ENCODE measurements at places on chromosomes 5 and 9.
A peak's percentile ranks its signal among the peaks of the same experiment; 100 is the strongest.

GRCh38 chr5:15757103-15757502 lies 257.1 kb downstream of the FBXL7 start:
- no peak for DNase-seq

GRCh38 chr5:144103611-144104485 lies 66.6 kb downstream of the YIPF5 start:
- DNase-seq, result no peak

- no peak for DNase-seq
Measured at GRCh38 chr9:86485359-86485758, 131.1 kb upstream of the TUT7 start.

DNA sequence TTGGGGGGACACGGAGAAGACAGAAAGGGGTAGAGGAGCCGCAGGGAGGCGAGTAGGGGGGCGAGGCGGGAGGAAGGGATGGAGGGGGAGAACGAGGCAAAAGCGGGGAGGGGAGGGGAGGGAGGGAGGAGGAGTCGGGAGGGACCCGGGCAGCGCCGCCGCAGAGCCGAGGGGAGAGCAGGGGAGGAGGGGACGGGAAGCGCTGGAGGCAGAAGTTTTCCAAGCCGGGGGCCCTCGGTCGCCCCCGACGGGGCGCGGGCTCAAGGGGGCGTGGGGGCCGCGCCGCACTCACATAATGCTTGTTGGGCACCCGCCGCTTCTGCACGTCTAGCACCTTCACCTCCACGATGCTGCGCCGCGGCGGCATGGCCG lies 353 bp downstream of the SH3PXD2B start:
- DNase-seq, result peak; percentile 58

- DNase-seq, result no peak
Measured at GRCh38 chr9:125700791-125701190, 6.2 kb downstream of the MAPKAP1 start.

- no peak for DNase-seq
Measured at GRCh38 chr5:106363578-106363977, 1307.2 kb downstream of the EFNA5 start.

- no peak for DNase-seq
Measured at GRCh38 chr5:153746440-153746839, 256.0 kb downstream of the GRIA1 start.

GRCh38 chr9:124890179-124890578 lies 28.2 kb downstream of the ARPC5L start:
- DNase-seq, result no peak

GRCh38 chr9:649128-650074 lies 192.1 kb upstream of the DMRT1 start:
- DNase-seq, result no peak

DNA sequence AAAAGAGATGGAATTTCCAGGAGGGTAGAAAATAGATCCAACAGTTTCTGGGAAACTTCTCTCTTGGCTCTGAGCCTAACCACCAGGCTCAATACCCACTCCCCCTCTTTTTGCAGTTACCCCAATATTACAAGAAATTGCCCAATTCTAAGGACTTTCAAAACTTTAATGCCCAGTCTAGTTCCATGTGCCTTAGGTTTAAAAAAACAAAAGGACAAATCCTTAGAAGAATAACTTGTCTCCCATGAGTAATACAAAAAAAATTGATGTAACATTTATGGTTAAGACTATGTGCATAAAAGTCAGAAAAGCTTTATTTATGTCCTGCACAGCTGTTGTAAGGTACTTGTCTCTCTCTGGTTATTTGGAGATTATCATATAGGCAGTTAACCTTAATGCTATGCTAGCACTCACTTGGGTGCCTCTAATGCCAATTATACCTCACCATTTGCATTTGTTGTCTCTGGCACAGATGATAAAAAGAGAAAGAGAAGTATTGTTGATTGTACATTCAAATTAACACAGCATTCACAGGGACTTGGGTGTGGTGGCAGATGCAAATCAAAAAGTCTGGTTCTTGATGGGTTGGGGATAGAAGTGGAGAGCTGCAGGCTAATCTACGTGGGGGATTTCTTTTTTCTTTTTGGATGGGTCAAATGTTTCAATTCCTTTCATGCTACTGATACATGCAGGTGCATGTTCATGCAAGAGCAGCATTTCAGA lies 159.4 kb downstream of the PIK3R1 start:
- DNase-seq, result no peak

DNA sequence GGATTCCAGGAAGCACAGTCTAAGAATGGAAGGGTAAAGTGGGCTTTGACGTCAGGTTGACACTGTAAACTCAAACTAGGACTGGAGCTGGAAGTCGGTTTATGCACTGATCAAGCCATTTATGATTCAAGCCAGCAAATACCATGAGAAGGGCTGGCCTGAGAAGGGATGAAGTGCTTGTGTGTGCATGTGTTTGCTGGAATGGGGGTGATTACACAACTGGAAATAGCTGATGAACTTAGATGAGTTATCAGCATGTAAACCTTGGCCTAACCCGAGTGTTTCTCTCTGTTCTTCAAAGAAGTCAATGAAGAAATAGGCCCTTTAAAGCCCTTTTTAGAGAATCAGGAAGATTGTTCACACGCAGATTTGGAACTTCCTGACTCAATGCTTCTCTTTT lies 287.6 kb downstream of the RFX3 start:
- DNase-seq, result no peak

DNA sequence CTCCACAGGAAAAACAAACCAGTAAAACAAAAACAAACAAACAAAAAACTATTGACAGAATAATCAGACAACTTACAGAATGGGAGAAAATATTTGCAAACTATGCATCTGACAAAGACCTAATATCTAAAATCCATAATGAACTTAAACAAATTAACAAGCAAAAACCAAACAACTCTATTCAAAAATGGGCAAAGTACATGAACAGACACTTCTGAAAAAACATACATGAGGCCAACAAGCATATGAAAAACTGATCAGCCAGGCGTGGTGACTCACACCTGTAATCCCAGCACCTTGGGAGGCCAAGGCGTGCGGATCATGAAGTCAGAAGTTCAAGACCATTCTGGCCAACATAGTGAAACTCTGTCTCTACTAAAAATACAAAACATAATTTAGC lies 60.1 kb downstream of the KCNV2 start:
- no peak for DNase-seq

DNA sequence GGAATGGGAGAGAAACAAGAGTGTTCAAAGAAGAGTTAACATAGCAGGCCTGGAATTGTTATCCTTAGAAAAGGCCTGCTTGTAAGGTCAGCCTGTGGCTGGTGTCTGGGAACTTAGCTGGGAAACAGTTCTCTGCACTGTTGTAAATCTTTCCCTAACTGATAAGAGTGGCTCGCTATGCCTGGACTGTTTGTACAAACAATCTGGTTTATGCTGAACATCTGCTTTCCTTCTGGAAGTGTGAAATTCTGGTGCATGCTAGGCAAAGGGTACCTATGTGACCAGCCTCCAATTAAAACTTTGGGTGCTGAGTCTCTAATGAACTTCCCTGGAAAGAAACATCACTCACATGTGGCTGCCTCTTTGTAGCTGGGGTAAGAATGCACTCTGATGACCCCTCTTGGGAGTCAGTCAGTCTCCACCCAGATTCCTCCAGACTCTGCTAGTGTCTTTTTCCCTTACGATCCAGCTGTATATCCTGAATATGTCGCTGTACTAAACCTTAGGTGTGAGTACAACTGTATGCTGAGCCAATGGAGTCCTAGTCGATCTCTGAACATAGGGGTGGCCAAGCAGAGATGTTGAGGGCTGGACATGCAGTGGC lies 16.5 kb downstream of the SPARC start:
- DNase-seq, result no peak

GRCh38 chr5:150341331-150341730 lies 16.2 kb upstream of the TCOF1 start:
- peak; percentile 55 for DNase-seq

- no peak for DNase-seq
Measured at GRCh38 chr5:174065528-174066197, 20.2 kb downstream of the NSG2 start.

- DNase-seq, result no peak
Measured at GRCh38 chr5:132635873-132636272, 22.1 kb upstream of the IL13 start.

DNA sequence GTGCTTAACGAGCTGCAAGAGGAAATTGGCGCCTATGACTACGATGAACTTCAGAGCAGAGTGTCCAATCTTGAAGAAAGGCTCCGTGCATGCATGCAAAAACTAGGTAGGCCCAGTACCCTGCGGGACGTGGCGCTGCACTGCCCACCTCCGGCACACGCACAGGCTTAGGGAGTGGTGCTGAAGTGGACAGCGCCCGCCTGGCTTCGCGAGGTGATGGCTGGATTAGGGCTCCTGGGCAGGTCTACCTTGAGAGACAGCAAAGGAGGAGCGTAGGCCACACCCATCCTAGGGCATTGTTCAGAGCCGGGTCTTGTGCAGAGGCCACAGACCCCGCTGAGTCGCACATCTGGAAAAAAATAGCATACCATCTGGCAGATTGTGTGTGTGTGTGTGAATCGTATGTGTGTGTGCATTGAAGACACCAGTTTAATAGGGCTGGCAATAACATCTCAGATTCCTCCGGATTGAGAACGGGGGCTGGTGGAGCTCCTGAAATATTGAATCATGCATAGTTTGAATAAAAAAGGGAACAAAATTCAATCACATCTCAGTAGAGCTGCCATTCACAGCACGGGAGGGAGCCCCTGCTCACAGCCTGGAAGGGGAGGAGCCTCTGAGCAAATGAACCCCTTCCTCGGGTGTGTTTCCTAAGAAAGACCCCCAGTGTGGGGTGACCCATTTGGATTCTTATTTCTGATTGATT lies 11.1 kb downstream of the OLFM1 start:
- no peak for DNase-seq

DNA sequence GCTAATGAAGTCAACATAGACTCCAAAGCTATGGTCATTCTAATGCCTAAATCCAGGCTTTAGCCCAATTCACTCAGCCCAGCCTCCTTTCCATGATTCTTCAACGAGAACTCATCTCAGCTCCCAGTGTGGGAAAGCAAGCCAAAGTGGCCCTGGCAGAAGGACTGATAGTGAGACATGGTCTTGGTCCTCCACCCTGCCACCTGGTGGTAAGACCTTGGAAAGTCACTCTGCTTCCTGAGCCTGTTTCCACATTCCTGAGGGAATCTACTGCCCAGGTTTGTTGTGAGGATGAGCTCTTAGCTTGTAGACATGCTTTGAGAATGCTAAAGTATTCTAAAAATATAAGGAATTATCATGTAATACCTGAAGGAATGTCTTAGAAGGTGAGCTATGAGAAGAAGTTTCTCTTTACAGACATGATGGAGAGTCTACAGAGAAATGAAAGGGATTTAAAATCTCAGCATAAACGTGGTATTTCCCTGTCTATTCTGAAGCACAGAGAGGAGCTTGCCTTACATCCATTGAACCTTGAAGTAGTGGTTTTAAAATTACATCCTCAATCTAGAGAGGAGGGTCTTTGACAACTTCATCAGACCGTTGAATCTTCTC lies 173.5 kb downstream of the TRIM32 start:
- peak; percentile 83 for DNase-seq

DNA sequence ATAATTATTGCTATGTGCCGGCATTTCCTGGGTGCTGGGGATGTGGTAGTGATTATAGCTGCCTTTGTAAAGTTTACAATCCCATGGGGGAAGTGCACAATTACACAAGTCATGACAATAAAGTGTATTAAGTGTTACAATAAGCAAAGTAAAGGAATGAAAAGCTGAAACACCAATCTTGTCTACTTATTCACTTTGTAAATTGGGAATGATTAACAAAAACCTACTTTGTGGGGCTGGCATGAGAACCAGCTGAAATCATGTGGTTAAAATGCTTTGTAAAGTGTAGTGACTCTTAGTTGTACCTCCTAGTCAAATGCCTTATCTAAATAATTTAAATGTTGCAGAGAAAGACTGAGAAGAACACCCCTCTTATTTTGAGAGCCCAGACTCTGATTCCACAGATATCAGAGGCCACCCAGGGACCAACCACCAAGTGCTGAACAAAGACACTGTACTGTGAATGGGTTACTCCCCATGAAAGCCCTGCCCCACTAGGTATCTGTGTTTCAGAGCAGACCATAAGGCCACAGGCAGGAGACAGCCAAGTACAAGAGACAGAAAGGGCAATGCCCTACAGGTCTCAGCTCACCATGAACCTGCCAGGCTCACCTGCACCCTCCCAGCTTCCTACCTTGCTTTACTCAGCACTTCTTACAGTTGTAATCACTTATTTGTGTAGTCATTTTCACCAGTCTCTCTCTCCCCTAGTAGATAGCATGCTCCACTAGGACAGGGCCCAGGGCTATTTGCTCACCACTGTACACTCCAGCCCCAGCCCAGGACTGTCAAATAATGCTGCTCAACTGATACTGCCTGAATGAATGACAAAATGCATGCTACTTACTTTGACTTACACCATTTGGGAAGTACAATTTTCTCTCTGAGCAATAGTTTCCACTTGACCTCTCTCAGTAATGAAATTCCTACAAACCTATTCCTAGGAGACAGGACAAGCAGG lies 101.6 kb upstream of the APC start:
- no peak for DNase-seq

GRCh38 chr5:134506054-134507039 lies 19.1 kb upstream of the JADE2 start:
- DNase-seq, result no peak

- no peak for DNase-seq
Measured at GRCh38 chr5:59206132-59206581, 623.3 kb downstream of the RAB3C start.

GRCh38 chr5:128630121-128630520 lies 92.1 kb upstream of the FBN2 start:
- no peak for DNase-seq

GRCh38 chr5:172485511-172486202 lies 31.3 kb upstream of the SH3PXD2B start:
- no peak for DNase-seq

GRCh38 chr9:127224178-127224882 lies 40.2 kb upstream of the GARNL3 start:
- DNase-seq, result peak; percentile 95

- no peak for DNase-seq
Measured at GRCh38 chr9:99019510-99020331, 76.0 kb downstream of the COL15A1 start.

- peak; percentile 30 for DNase-seq
Measured at GRCh38 chr9:6681957-6682501, 36.5 kb upstream of the GLDC start.

- no peak for DNase-seq
Measured at GRCh38 chr9:109467936-109468335, 30.2 kb downstream of the PTPN3 start.

DNA sequence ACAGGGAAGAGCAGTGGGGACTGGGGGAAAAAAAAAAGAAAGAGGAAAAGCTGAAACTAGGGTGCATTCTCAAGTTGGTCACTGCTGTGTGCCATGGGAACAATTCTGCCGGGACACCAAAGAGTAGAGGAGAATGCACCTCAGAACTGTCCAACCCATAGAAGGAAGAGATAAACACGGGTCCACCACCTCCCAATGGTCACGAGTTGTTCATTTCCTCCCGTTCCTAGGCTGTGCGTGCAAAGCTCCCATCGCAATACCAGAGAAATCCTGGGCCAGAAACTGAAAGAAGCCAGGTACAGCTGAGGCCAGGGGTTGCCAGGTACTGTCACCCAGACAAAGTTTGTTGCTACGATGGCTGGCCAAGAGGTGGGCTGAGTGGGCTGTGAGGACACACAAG lies 236.9 kb upstream of the ANKRD55 start:
- DNase-seq, result no peak

GRCh38 chr5:146909255-146910068 lies 30.9 kb upstream of the PPP2R2B start:
- DNase-seq, result peak; percentile 24

All from D341Med (cell line).